ENCODE measurements at places on chromosomes 6 and 20.
A peak's percentile ranks its signal among the peaks of the same experiment; 100 is the strongest.

GRCh38 chr6:56009636-56010035, 134.2 kb upstream of the BMP5 start:
- DNase-seq = no peak

- DNase-seq = no peak
These were observed 175.6 kb upstream of the RNF24 start for GRCh38 chr20:4190792-4191519.

DNA sequence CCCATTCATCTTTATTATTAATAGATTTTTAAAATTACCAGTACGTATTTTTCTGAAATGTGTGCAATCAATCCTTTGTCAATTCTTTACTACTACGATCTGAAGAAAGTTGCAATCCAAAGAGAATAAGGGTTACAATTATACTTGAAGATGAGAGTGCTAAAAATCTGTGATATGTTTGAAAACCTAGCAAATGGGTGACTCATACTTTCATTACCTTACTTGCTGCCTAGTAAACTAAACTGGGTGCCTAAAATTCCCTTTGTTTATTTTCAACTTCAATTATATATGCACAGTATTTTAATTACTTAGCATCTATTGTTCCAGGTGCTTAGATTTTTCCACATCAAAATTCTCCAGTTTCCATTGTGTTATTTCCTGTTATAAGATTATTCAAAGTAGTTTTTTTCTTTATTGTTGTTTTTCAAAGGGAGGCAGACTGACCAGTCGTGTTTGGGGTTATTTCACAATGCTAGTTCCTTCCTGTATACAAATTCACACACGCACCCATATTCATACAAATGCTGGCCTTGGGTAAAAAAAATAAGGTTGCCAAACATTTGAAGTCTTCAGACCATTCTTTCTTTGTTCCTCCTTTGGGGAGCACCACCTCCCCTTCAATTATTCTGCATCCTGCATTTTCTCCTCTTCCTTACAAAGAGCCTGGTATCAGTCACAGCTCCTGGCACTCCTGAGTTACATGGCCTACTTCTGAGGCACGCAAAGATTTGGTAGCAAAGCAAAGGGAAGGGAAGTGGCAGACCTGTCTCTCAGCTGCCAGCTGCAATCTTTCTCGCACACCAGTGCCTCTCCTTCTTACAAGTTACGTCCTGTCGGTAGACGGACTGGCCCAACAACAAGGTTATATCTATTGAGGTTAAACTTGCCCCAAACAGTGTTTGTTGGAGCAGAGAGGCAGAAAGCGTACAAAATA, 16.2 kb upstream of the FAM135A start:
- no peak for DNase-seq

DNA sequence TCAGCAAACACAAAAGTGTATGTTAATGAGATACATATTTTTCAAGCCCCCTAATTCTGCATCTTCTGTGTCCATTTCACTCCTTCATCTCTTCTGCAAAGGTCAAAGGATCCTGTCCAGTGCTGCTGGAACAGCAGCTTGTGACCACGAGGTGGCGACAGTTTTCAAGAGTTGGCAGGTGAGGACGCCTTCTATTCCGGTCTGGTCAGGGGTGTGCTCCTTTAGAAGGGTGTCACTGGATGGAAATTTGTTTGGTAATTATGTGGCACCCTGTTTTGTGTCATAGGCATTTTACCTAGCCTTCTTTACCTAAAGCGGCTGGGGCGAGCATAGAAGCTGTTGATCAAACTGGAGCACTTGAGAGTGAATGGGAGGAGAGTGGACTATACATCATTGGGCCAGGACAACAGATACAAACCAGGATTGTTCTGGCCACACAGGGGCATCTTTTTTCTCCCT, 32.9 kb upstream of the ERVFRD-1 start:
- peak; percentile 90 for DNase-seq

DNA sequence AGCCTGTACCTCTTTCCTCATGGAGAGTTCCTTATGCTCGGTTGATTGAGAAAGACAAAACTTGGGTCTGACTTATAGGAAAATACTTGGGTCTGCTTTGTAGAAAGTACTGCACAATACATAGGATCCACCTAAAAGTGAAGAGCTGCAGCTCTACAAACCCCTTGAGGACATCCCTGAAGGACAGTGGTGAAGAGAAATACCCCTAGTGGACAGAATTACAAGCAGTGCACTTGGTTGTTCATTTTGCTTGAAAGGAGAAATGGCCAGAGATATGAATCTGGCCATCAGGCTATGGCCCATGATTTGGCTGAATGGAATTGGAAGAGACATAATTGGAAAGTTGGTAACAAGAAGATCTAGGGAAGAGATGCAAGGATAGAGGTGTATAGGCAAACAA, 8.3 kb downstream of the CD24 start:
- no peak for DNase-seq

DNA sequence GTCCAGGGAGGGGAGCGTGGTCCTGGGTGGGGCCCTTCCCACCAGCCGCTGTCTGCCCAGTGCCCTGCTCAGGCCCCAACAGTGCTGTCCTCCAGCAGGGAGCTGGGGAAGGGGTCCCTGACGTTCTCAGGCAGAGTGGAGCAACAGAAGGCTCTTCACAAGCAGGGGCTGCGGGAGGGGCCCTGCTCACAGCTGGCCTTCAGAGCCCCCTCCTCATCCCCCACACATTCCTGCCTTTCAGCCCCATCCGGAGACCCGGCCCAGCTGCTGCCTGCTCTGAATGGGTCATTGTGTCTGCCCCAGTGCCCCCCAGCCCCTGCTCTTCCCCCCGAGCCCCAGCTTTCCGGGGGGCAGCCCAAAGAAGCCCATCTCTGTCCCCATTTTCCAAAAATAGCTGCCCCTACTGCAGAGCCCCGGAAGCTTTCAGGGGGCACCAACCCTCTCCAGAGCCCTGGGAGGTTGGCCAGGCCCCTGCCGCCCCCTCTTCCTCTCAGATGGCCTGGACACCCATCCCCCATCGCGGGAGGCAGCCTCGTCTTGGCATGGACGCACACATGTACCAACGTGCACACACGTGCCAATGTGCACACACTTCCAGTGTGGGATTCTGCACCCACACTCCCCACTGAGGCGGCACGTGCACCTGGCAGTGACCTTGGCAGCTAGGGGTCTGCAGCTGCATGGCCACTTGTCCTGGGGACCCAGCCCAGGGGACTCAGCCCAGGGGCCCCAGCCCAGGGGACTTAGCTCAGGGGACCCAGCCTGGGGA, 3.7 kb downstream of the COL20A1 start:
- peak; percentile 14 for DNase-seq

GRCh38 chr6:6892744-6893583, 214.8 kb upstream of the RREB1 start:
- DNase-seq = no peak

GRCh38 chr20:37189416-37190016, 10.2 kb upstream of the MROH8 start:
- DNase-seq = no peak

DNA sequence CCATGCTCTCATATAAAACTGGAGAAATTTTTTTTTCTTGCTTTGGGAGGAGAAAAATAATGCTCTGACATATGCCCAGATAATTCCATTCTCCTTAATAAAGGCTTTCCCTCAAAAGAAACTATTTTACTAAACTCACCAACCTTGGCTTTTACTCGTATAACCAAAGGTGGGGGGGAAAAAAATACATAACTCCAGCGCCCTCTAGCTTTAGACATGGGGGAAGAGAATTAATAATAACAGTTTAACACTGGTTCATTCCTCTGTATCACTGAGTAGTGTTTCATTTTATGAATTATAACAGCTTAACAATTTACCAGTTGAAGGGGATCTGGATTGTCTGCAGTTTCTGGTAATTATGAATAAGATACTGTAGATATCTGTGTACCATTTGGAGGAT, 1226.1 kb downstream of the GRIK2 start:
- DNase-seq = peak; percentile 14

DNA sequence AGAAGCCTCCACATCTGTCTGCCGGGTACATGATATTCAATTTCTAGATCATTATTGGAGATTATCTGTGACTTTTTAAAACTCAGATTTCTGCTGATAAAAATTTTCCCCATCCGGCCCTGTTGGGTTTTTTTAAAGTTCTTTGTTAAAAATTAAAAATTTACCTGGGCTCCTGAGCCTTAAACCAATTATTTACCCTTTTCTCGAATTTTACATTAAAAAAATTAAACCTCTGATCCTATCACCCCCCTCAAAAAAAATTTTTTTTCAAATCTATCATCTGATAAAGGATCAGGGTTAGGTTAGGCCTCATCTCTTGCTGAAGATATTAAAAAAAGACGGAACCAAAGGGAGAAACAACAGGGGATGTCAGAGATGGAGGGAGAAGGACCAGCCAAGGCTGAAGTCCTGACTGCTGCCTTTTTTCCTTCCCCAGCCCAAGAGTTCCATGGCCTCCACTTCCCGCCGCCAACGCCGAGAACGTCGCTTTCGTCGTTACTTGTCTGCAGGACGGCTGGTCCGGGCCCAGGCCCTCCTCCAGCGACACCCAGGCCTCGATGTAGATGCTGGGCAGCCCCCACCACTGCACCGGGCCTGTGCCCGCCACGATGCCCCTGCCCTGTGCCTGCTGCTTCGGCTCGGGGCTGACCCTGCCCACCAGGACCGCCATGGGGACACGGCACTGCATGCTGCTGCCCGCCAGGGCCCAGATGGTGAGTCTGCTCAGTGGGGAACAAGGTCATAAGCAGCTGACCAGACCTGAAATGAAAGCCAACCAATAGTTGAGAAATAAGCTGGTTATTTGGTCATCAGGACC, 527 bp downstream of the NFKBIL1 start:
- no peak for DNase-seq

GRCh38 chr6:135382182-135382628, 115.3 kb downstream of the AHI1 start:
- DNase-seq = no peak

DNA sequence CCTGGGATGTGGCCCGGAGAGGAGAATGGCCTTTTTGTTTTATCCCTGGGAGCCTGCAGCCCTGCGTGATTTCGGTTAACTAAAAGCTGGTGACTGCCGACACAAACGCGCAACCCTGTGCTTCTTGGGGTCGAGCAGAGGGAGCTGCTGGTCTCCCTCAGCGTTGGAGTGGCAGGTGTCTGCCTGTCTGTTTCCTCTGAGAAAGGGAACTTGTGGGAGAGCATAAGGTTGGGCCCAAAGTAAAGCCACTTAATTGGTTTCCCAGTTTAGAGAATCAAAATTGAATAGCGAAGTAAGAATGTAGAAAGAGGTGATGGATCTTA, 500 bp downstream of the LTV1 start:
- DNase-seq = peak; percentile 14

GRCh38 chr6:44257025-44257752, at the start of gene SLC35B2:
Gene SLC35B2, minus strand, starts transcription at chr6:44257528. Its CDS starts 118 bp downstream, at chr6:44257410.
- DNase-seq = peak; percentile 92

GRCh38 chr6:105902401-105903031, 183.6 kb upstream of the PRDM1 start:
- DNase-seq = peak; percentile 32

- DNase-seq = peak; percentile 65
These were observed 2.2 kb upstream of the QKI start for GRCh38 chr6:163412341-163412740.

- DNase-seq = no peak
These were observed 21.0 kb upstream of the PDE7B start for GRCh38 chr6:135830452-135830881.

- no peak for DNase-seq
These were observed 359.8 kb downstream of the EPM2A start for GRCh38 chr6:145375502-145375901.

DNA sequence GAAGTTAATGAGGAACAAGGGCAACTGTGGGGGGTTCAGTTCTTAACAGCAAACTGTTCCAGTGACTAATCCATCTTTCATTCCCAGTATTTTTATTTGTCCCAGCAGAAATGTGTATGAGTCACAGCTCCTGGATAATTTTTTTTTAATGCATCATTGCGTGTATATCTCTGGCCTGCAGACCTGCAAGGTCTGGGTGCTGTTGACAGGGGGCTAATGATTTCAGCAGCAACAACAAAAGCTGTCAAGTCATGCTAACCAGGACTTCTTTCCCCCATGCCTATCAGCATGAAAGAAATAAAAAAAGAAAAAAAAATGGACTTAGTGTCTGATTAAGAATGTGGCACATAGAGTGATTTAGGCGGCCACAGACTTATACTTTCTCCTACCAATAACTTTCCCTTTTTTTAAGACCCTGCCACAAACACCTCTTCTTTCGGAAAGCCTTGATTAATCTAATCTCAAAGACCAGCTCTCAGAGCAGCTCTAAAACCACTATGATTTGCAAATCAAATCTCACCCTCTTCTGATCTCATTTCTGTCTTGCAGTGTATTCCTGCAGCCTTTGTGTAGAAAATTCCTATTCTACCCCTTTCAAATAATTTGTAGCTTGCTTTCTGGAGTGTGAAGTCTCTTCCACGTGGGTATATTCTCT, 14.2 kb upstream of the PREX1 start:
- DNase-seq = no peak

DNA sequence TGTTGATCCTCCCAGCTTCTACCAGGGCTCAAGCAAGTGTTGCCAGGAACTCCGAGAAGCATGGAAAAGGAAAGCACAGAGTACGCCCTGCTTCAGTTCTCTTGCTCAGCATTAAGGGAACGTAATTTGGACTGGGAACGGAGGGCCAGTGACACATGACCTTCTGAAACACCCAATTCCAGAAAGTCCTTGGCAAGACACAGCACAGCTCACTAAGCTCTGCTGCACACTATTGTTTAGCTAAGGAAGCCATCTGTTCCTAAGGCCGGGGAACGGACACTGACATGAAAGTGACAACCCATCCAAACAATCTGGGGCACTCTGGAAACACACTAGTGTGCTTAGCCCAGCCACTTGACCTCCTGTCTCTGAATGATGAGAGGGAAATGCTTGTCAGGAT, 56.9 kb upstream of the NXT1 start:
- no peak for DNase-seq

DNA sequence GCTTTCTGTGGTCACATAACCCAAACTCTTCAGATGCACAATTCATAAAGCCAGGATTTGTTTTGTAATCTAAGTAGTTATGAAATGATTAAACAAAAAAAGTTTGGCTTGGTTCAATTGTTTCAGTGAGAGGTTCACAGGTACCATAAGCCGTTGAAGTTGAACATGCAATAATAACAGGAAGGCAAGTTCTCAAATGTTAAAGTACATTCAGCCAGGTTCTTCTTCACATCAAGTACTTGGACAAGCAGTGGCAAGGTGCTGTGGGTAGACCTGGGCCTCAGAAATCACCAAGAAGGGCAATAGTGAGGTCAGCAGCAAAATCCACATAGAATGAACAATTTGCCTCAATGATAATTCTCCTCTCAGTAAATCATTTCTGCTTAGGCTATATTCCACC, 175.5 kb downstream of the EPM2A start:
- DNase-seq = no peak
